ENCODE measurements at places on chromosomes 7 and 10.

- no peak for DNase-seq
Measured at GRCh38 chr7:4190010-4190981, 491.8 kb upstream of the FOXK1 start.

DNA sequence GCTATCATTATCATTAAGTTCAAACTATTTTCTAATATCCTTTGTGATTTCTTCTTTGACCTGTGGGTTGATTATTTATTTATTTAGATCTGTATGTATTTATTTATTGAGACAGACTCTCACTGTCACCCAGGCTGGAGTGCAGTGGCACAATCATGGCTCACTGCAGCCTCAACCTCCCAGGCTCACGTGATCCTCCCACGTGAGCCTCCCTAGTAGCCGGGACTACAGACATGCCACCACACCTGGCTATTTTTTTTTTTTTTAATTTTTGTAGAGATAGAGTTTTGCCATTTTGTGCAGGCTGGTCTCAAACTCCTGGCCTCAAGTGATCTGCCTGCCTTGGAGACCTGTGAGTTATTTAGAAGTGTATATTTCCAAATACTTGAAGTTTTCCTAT, 28.7 kb upstream of the MRPS16 start:
- DNase-seq: no peak

- no peak for DNase-seq
Measured at GRCh38 chr10:32795598-32796183, 162.3 kb downstream of the ITGB1 start.

GRCh38 chr10:127148066-127148932, 48.1 kb downstream of the INSYN2A start:
- DNase-seq: no peak

- DNase-seq: no peak
Measured at GRCh38 chr7:99440195-99440594, 1.5 kb downstream of the CPSF4 start.

- no peak for DNase-seq
Measured at GRCh38 chr7:88092676-88092999, 127.2 kb downstream of the SRI start.

DNA sequence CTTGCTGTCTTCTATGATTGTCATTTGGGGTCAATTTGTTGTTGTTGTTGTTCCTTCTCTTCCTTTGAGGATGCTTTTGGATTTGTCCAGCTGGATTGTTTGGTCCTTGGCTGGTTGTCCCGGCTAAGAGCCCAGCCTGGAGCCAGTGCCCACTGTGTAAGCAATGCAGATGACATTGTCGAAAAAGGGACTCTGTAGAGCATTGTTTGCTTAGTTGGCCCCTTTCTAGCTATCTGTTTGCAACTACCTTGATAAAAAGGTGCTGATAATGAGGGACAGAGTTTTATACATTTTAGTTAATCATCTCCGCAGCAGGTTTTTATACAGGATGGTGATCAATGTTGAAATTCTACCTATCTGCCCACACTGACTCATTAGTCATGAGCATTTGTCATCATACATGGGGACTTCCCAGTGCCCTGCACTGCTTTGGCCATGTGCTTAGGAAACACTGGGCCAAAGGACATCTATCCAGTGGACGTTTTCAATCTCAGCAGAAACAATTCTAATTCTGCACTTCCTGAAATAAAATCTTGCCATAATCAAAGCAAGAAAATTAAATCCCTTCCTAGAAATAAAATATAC, 311.9 kb downstream of the GRM8 start:
- DNase-seq: no peak

- no peak for DNase-seq
Measured at GRCh38 chr10:126129026-126129425, 232.7 kb downstream of the FANK1 start.
